ENCODE measurements at places on chromosomes 1 and 21. TPM values are rescaled to one million over a fixed set of nuclear protein-coding genes. Genes with fewer than 3 reads are reported as not detected.
A peak's percentile ranks its signal among the peaks of the same experiment; 100 is the strongest.

GRCh38 chr1:202069662-202070061 lies 53.1 kb upstream of the GPR37L1 start:
- no peak overlapping the region for H3K27ac ChIP-seq
- no peaks in the 10 kb centered on the region for H3K36me3 ChIP-seq
- no peaks in the 10 kb centered on the region for H3K4me1 ChIP-seq
- DNase-seq = no peak
- no peak overlapping the region for H3K4me3 ChIP-seq
- no peaks in the 10 kb centered on the region for H3K27me3 ChIP-seq

DNA sequence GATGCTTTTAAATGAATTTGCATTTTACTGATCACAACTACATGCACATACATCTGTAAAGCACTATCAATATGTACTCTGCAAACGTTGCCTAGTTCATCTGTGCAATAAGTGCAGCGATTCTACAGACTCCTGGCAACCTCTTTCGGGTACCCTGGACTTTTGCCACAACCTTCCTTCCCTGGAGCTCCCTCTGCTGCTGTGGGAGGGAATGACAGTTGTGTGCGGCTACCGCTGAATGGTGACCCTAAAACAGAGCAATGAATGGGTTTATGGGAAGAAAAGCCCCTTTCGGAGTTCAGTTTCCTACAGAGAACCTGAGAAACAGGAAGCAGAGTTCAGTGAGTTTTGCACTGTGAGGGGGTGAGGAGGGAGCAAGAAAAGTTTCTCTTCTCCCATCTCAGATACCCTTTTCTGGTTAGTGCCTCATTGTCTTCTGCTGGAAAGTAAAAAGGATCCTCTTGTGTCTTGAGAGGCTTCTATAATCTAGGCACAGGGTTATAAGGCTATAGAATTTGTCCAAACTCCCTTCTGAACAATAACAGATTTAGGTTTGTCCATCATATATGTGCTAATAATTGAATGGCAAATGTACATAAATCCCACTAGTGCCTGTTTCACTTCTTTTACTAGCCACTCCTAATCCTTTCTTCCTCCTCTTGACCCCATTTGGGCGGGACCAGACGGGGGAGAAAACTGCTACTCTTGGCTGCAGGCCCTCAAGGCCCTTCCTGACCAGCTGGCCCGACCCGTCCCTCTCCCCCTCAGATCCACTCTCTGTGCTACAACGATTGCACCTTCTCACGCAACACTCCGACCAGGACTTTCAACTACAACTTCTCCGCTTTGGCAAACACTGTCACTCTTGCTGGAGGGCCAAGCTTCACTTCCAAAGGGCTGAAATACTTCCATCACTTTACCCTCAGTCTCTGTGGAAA lies 19.8 kb upstream of the SARS1 start:
- peak; percentile 64 for DNase-seq
- no peaks in the 10 kb centered on the region for H3K27me3 ChIP-seq
- no peaks in the 10 kb centered on the region for H3K36me3 ChIP-seq
- H3K4me3 ChIP-seq = no peak overlapping the region
- H3K4me1 ChIP-seq = peaks cover 2% of the 10 kb centered on the region
- H3K27ac ChIP-seq = no peak overlapping the region

The GNG5 gene
- 128 TPM for total RNA-seq

DNA sequence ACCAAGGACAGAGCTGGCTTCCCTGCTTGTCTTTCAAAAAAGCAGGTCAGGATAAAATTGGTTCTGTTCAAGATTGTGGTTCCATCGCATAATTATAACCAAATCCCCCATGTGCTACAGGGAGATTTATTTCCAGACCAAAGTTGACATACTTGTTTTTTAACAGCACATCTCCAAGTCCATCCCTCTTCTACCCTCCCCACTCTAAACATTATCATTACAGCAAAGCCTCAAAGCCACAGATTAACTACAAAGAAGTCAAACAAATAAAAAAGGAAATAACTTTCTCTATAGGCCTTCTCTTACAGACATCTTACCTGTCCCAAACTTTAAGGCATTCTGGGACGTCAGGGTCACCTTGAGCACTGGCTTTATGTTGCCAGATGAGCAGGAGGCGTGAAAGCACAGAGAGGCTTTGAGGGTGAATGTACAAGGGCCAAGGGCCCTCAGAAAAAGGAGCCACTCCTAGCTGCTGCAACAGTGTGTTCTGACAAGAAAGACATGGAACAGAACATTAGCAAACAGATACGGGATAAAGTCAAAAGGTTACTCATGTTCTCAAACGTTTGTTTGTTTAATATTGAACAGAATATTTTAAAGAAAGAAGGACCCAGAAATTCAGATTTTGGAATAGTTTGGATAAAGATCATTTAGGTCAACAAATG lies 31.2 kb downstream of the UBR4 start:
- peaks cover 17% of the 10 kb centered on the region for H3K4me1 ChIP-seq
- DNase-seq = no peak
- H3K27ac ChIP-seq = peak overlapping the region; percentile 5

DNA sequence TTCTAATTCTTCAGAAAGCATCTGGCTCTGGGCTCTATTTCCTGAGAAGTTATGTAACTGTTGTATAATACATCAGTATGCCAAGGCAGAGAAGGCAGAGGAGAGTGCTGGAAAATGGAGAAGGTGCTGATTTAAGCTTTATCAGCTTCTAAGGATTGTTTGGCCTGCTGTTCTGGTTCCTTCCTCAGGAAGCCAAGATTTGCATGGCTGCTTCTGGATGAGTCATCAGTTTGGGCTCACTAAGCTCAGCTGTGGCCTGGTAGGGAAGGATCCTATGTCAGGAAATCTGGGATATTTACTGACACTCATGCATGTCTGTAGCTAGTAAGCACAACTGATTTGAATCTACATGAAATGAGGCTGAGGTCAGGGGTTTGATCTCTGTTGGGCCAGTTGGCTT lies 73.2 kb upstream of the ADGRL4 start:
- no peak for DNase-seq
- H3K4me1 ChIP-seq = no peaks in the 10 kb centered on the region
- no peak overlapping the region for H3K4me3 ChIP-seq
- H3K36me3 ChIP-seq = no peaks in the 10 kb centered on the region

The HES4 gene
- 0.93 TPM for total RNA-seq

DNA sequence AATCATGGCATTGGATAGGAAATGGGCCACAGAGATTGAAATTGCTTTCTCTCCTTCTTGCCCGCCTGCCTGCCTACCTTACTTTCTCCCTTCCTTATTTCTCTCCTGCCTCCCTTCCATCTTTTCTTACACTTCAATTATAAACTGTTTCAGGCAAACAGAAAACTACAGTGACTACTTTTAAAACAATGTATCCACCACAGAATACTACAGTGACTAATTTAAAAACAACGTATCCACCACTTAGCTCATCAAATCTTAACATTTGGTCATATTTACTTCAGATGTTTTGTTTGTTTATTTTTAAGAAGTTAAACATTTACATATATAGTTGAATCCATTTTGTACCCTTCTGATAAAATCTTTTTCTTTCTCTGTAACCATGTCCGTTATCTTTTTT lies 54.4 kb downstream of the SNRPE start:
- no peak for DNase-seq
- no peak overlapping the region for H3K27ac ChIP-seq
- no peaks in the 10 kb centered on the region for H3K4me1 ChIP-seq

DNA sequence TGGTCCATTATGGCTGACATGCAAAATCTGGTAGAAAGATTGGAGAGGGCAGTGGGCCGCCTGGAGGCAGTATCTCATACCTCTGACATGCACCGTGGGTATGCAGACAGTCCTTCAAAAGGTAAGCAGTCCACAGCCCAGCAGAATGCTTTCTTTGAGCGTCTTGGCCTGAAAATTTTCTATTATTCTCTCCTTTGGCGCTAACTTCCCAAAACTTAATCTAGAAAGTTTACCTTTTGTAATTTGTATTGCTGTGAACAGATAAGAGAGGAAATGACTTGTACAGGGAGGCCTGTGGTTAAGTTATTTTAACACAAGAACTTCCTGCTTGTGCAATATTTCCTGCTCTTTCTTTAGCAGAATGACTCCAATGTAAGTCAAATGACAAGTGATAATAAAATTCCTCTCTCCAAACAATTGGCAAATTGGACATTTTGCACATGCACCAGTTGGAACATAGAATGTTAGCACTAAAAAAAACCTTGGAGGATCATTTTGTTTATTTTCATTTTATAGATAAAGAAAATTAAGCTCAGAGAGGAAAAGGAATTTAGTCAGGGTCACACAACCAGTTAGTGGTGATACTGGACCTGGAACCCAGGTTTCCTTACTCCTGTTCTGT lies 18.9 kb downstream of the CAP1 start:
- H3K27ac ChIP-seq = peak overlapping the region; percentile 95
- peaks cover 87% of the 10 kb centered on the region for H3K4me1 ChIP-seq
- H3K4me3 ChIP-seq = peak overlapping the region; percentile 61
- H3K27me3 ChIP-seq = no peaks in the 10 kb centered on the region
- H3K36me3 ChIP-seq = peaks cover 82% of the 10 kb centered on the region

DNA sequence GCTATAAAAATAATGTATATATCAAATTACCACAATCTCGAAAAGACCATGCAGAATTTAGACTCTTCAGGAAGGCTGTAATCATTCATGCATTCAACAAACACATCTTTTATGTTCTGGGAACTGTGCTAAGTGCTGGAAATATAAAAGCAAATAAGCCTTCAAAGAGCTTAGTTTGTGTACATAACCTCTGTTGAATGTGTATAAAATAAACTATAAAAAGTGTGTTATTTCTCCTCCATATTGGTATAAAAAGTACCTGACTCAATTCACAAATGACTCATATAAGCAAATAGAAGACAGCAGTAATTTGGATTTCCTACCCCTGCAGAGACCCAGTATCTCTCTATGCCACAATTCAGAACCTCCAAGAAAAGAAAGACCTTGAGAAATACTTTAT lies 36.8 kb downstream of the RAB3GAP2 start:
- no peak overlapping the region for H3K27ac ChIP-seq
- H3K4me3 ChIP-seq = no peak overlapping the region
- H3K4me1 ChIP-seq = peaks cover 22% of the 10 kb centered on the region

GRCh38 chr1:39288735-39289465 lies 84.4 kb downstream of the MACF1 start:
- H3K4me1 ChIP-seq = peaks cover 5% of the 10 kb centered on the region
- no peak overlapping the region for H3K27ac ChIP-seq
- no peaks in the 10 kb centered on the region for H3K27me3 ChIP-seq
- peaks cover 28% of the 10 kb centered on the region for H3K36me3 ChIP-seq
- H3K4me3 ChIP-seq = no peak overlapping the region
- DNase-seq = no peak

DNA sequence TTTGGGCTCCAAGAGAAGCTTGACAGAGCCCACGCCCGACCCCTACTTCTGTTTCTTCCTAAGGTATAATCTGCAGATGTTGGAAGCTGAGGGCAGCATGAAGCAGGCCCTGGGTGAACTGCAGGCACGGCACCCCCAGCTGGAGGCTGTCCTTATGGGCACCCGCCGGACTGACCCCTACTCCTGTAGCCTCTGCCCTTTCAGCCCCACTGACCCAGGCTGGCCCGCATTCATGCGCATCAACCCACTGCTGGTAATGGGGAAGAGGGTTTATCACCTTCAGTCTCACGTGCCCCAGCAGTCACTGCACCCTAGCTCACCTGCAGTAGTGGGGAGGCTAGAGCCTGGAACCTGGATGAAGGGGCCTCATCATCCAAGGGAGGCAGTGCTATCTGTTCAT lies 3.1 kb upstream of the LENEP start:
- no peak for DNase-seq
- H3K36me3 ChIP-seq = peaks cover 19% of the 10 kb centered on the region
- H3K4me1 ChIP-seq = peaks cover 27% of the 10 kb centered on the region
- no peaks in the 10 kb centered on the region for H3K27me3 ChIP-seq
- no peak overlapping the region for H3K4me3 ChIP-seq

GRCh38 chr1:151133018-151133806 lies 13.2 kb downstream of the SEMA6C start:
- H3K36me3 ChIP-seq = no peaks in the 10 kb centered on the region
- DNase-seq = no peak
- no peaks in the 10 kb centered on the region for H3K27me3 ChIP-seq
- no peak overlapping the region for H3K27ac ChIP-seq

DNA sequence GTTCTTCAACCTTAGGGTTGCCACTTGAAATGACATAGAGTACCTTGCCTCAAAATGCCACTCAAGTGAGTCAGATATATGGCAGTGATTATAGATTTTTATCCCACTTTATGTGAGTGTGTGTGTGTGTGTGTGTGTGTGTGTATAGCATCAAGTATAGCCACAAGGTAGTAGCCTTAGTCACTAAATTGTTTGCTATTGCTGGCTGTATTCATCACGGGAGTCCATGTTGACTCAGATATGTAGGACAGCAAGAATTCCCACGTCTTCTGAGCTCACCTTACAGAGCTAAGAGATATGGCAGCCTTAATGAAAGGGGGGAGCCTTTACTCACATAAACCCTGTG lies 9.3 kb downstream of the ETS2 start:
- H3K27me3 ChIP-seq = no peaks in the 10 kb centered on the region
- no peak for DNase-seq
- H3K27ac ChIP-seq = no peak overlapping the region
- peaks cover 75% of the 10 kb centered on the region for H3K36me3 ChIP-seq
- H3K4me3 ChIP-seq = no peak overlapping the region
- peaks cover 16% of the 10 kb centered on the region for H3K4me1 ChIP-seq

GRCh38 chr1:30933874-30934252 lies 25.3 kb upstream of the SDC3 start:
- DNase-seq = no peak
- H3K36me3 ChIP-seq = peaks cover 11% of the 10 kb centered on the region
- H3K27ac ChIP-seq = peak overlapping the region; percentile 25
- no peaks in the 10 kb centered on the region for H3K4me1 ChIP-seq
- H3K4me3 ChIP-seq = no peak overlapping the region
- no peaks in the 10 kb centered on the region for H3K27me3 ChIP-seq

DNA sequence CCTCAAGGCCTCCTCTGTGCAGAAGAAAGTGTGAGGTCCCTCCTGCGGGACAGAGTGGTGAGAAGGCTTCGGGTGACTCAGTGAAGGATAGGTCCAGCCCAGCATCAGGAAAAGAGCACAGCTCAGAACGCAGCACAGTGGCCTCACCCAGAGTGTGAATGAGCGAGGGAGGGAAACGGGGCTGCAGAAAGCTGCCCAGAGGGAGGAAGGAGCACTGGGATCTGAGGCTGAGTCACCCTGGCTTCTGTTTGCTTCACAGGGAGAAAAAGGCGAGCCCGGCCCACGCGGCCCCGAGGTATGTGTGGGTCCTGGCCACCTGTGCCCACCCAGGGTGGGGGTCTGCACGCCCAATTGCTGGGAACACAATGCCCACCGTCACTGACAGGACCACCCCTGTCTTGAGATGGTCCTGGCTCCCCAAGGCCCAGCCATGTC lies 24.3 kb downstream of the COL6A2 start:
- H3K36me3 ChIP-seq = no peaks in the 10 kb centered on the region
- no peak overlapping the region for H3K27ac ChIP-seq
- no peak overlapping the region for H3K4me3 ChIP-seq
- H3K27me3 ChIP-seq = no peaks in the 10 kb centered on the region
- DNase-seq = no peak

GRCh38 chr1:77541162-77541545 lies 141.3 kb downstream of the ZZZ3 start:
- H3K27ac ChIP-seq = no peak overlapping the region
- H3K4me1 ChIP-seq = no peaks in the 10 kb centered on the region
- no peak for DNase-seq
- H3K4me3 ChIP-seq = no peak overlapping the region

All from activated naive CD8-positive, alpha-beta T cell treated with anti-CD3 and anti-CD28 coated beads for 36 hours (primary cell).